SK-N-SH (cell line): ENCODE measurements at places on chromosomes 3 and 15. TPM values are rescaled to one million over a fixed set of nuclear protein-coding genes. Genes with fewer than 3 reads are reported as not detected.

DNA sequence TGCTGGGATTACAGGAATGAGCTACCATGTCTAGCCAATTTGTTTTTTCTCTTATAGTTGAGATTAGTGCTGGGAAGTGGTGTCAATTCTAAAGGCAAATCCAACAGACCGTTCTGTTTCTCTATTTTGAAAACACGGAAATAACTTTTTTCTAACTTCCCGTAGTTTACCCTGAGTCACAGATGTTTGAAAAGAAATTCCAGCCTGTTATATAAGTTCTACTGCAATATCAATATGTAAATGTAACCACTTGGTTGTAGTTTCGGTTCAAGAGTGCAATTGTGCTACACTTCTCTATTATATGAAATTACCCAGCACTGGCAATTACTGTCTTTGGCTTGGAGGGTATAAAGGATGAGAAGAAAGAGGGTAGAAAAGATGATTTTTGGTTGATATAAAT, 22.3 kb upstream of the GNB4 start:
- no peak overlapping the region for H3K27ac ChIP-seq
- H3K4me1 ChIP-seq, result no peaks in the 10 kb centered on the region
- no peaks in the 10 kb centered on the region for H3K36me3 ChIP-seq
- no peaks in the 10 kb centered on the region for H3K27me3 ChIP-seq
- no peak for DNase-seq

GRCh38 chr3:126340596-126340942, 16.6 kb downstream of the KLF15 start:
- no peak overlapping the region for H3K4me3 ChIP-seq
- no peaks in the 10 kb centered on the region for H3K27me3 ChIP-seq
- DNase-seq, result no peak
- no peaks in the 10 kb centered on the region for H3K36me3 ChIP-seq
- H3K27ac ChIP-seq, result no peak overlapping the region

- no peaks in the 10 kb centered on the region; the same call in 1 of the 2 replicates for H3K36me3 ChIP-seq
- H3K4me3 ChIP-seq, result no peak overlapping the region
- H3K4me1 ChIP-seq, result no peaks in the 10 kb centered on the region; the same call in 1 of the 2 replicates
These were observed 12.8 kb downstream of the PPCDC start for GRCh38 chr15:75036212-75036616.

Gene LRRC2
- 0.13 and 0.23 TPM in 2 replicates for polyA plus RNA-seq

GRCh38 chr15:27585041-27585640, 514.0 kb downstream of the OCA2 start:
- DNase-seq, result no peak
- H3K36me3 ChIP-seq, result no peaks in the 10 kb centered on the region
- H3K27ac ChIP-seq, result no peak overlapping the region

GRCh38 chr15:70741107-70741531, 22.2 kb downstream of the UACA start:
- DNase-seq, result no peak
- H3K4me1 ChIP-seq, result peaks cover 25% of the 10 kb centered on the region
- no peak overlapping the region for H3K4me3 ChIP-seq
- peak overlapping the region; percentile 34 for H3K27ac ChIP-seq

GRCh38 chr3:128278761-128279600, 125.7 kb downstream of the EEFSEC start:
- peak; percentile 88 for DNase-seq
- H3K27ac ChIP-seq, result peak overlapping the region; percentile 62
- no peaks in the 10 kb centered on the region for H3K27me3 ChIP-seq
- H3K4me3 ChIP-seq, result no peak overlapping the region
- peaks cover 45% of the 10 kb centered on the region for H3K4me1 ChIP-seq
- H3K36me3 ChIP-seq, result no peaks in the 10 kb centered on the region

Gene C15orf39
- polyA plus RNA-seq, result 1.6 and 2.5 TPM in 2 replicates

Gene COMMD4
- 197 and 223 TPM in 2 replicates for polyA plus RNA-seq

DNA sequence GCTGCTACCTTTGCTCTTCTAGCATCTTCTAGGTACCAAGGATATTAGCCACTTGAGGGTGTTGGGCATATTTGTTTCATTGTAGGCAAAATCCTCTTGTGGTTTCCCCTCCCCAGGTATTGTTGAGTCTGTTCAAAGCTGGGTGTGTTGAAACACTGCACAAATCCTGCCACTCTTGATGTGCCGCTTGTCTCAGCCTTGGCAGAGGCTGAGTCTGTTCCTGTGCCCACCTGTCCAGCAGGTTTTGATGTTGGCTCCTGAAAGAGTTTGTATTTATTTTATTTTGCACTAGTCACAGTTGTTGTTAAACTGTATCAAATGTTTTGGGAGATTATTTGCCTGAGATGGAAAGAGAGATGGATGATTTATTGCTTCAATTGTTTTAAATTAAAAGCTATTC, 136.2 kb downstream of the USP13 start:
- H3K27me3 ChIP-seq, result no peaks in the 10 kb centered on the region
- DNase-seq, result no peak
- no peak overlapping the region for H3K4me3 ChIP-seq
- H3K36me3 ChIP-seq, result peaks cover 10% of the 10 kb centered on the region
- H3K4me1 ChIP-seq, result no peaks in the 10 kb centered on the region
- H3K27ac ChIP-seq, result no peak overlapping the region
